NCI-H187 treated with DMSO at 0.1 percent for 48 hours (cell line): ENCODE measurements at places on chromosomes 7 and 10.

DNA sequence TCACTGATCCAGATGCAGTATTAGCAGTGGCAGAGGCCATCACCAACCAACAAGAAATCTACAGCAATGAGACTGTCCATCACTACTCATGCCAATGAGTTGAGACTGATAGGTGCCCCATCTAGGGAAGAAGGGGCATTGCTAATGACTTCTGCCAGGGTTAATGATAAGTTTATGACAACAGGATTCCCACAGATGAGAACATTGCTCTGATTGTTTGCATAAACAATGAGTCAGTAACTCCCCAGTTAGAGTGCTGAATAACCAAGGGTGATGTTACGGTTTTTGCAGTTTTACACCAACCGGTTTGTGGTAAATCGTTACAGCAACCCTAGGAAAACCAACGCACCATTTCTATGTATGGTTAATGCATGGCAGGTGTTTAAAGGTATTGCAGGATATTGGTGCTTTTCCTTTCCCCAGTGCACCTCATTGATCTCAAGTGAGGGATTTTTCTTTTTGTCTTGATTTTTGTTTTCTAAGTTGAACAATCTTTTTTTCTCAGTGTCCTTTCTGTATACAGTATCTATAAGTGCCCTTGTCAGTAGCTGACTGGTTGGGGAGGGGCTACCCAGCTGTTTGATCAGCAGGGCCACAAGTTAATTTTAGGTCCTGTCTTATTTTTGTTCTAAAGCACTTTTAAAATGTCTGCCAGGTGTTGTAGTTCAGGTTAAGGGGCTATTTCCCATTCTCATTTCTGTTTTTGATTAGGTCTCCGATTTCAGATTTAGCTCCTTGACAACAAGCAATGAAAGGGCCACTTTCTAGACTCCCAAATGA, 3.9 kb upstream of the CSGALNACT2 start:
- DNase-seq: no peak

DNA sequence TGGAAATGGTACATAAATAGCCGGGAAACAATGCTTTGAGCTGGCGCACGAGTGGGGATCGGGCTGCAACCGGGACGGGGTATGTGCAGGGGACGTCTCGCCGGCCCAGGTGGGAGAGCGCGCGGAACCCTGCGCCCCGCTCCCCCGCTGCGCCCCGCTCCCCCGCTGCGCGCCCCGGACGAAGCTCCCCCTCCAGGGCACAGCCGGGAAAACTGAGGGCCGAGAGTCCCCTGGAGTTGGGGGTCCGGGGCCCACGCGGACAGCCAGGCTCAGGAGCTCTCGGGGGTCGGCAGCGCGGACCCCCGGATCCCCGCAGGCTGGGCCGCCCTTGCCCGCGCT, 514 bp downstream of the RADIL start:
- no peak for DNase-seq

DNA sequence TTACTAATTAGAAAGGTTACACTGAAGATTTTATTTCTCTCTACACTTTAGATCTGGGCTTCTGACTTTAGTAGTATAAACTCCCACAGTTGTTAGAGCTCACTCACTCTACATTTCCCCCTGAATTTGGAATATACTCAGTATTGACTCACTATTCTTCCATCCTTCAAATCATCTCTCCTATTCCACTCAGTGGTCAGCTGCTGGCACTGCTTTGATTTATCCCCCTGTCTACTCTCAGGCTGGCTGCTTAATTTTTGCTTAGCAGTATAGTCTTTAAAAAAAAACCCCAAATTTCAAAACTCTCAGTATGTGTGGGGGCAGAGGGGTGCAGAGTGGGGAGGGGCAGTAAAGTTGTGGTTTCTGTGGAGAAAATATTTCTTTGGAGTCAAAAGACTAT, 68.9 kb downstream of the CDK6 start:
- DNase-seq: no peak

GRCh38 chr7:4265066-4265465, 417.0 kb upstream of the FOXK1 start:
- no peak for DNase-seq

- no peak for DNase-seq
These were observed 1584.4 kb upstream of the LRRTM3 start for GRCh38 chr10:65341323-65341925.

- no peak for DNase-seq
These were observed 3.0 kb upstream of the FGF8 start for GRCh38 chr10:101778781-101779543.

- no peak for DNase-seq
These were observed 20.3 kb upstream of the PPIA start for GRCh38 chr7:44776211-44776610.

DNA sequence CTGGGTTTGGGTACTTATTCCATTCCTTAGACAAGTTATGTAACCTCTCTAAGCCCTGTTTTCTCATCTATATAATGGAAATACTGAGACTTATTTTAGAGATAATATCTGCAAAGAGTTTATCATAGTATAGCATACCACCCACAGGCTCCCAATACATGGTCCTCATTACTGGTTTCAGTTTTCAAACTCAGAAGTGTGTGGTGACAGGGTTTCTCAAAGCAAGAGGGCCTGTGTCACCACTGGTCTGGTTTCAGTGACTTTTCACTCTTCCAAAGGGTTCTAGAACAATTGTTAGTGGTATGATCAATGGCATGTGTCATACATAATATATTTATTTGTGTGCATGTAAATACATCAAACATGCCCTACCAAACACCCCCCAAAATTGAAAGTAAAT, 89.2 kb upstream of the BMPER start:
- no peak for DNase-seq

- DNase-seq: no peak
These were observed 137.9 kb upstream of the LYZL1 start for GRCh38 chr10:29151005-29151404.

DNA sequence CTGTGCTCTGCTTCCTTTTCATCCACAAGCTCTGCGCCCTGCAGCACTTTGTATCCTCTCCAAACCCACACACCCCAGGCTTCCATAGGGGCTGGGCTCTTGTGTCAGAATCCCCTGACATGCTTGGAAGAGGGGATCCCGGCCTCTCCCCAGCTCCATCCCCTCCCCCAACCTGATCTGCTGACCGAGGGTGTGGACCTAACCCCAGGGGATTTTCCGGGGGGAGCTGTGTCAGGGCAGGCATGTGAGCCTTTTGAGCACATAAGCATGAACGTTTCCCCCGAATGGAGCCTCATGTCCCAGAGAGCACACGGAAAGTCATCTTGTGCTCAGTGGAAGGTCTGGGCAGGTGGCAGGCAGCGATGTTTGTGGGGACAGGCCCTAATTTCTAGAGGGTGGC, 17.7 kb downstream of the GPR26 start:
- no peak for DNase-seq

- no peak for DNase-seq
These were observed 148.2 kb downstream of the CHN2 start for GRCh38 chr7:29342761-29343160.

- DNase-seq: no peak
These were observed 33.1 kb downstream of the GHRHR start for GRCh38 chr7:30996883-30997282.

GRCh38 chr10:52759154-52759553, 13.4 kb downstream of the MBL2 start:
- DNase-seq: no peak

- no peak for DNase-seq
These were observed 148.4 kb downstream of the CPEB3 start for GRCh38 chr10:92142512-92142911.

DNA sequence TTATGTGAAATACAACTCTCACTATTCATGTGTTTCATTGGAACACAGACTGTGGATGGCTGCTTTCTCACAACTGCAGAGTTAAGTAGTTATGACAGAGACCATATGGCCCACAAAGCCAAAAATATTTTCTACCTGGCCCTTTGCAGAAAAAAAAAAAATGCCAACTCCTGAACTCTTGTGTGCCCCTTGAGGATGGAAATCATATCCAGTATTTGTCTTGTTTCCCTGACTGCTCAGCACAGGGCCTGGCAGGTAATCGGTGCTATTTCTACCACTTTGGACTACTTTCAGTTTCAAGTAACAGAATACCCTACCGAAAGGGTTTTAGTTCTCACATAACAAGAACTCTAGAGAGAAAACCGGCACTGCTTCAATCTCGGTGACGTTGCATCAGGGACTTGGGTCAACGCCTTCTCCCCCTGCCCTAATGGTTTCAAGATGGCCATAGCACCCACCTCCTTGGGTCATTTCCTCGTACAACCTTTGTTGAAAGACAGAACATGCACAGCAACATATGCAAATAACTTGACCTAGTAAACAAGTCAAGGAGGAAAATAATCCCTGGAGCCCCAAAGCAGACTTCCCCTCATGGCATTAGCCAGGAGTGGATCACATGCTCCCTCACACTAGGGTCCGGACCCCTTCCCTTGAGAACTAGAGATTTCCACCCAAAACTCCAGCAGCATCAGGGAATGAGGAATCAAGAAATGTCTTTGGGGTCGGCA, 11.8 kb upstream of the GPNMB start:
- DNase-seq: no peak

GRCh38 chr7:130901209-130901783, 167.3 kb upstream of the KLF14 start:
- DNase-seq: no peak

GRCh38 chr7:74173491-74173865, 678 bp upstream of the EIF4H start:
- DNase-seq: no peak

- DNase-seq: no peak
These were observed 81.1 kb upstream of the SAMD8 start for GRCh38 chr10:75030371-75030770.

GRCh38 chr7:103113164-103113563, 35.7 kb downstream of the NAPEPLD start:
- no peak for DNase-seq

DNA sequence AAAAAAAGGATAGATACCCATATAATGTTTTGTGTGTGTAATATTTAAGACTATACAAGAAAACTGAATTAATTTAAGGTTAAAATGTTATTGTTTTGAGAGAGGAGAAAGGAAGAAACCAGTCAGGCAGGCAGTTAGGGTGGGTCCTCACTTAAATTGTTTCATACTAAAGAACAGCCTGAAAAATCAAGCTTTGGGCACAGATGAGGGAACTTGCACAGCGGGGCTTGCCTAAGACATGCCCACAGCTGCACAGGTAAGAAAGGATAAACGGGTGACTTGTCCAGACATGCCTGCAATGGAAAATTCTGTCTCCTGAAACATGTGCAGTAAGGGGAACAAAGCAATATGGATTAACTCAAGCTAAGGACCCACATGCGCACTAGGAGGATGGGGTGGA, 158.4 kb downstream of the BBS9 start:
- DNase-seq: no peak

DNA sequence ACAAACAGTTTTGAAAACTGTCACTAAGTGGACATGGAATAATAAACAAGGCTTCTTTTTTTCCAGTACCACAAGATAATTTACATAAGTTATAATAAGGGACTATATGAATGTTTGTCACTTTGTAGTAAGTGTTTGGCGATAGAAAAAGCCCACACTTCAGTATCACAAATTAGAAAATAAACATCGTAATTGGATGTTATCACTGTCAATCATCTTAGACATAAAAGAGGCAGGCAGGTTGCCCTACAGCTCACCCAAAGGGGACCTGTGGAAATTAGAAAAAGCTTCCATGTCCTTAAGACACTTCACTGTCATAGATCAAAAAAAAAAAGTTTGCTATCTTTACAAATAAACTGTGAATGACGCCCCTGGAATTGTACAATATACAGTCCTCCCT, 3.6 kb upstream of the NOC3L start:
- no peak for DNase-seq

GRCh38 chr10:372566-372965, 237.3 kb downstream of the ZMYND11 start:
- DNase-seq: no peak

GRCh38 chr10:80552151-80552646, 14.5 kb downstream of the SH2D4B start:
- no peak for DNase-seq

- no peak for DNase-seq
These were observed 190.4 kb downstream of the PTPRN2 start for GRCh38 chr7:158396982-158397862.

DNA sequence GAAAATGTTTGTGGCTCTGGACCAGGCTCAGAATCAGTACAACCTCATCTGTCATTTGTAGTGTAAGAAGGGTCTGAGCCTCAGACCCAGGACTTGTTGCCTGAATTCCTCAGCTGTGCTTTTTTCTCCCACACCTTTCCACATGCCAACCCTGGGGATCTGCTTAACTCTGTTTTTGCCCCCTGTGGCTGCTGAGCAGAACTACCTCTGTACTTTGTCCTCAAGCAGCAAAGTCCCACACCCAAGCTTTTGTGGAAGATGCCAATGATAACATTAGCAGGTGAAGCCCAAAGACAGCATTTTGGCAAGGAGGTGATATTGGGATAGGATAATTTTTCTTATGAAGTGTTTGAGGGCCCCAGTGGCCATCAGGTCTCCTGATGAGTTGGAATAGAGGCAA, 5.8 kb upstream of the CYP2C18 start:
- no peak for DNase-seq

GRCh38 chr7:137147338-137147720, 196.2 kb downstream of the PTN start:
- DNase-seq: no peak

DNA sequence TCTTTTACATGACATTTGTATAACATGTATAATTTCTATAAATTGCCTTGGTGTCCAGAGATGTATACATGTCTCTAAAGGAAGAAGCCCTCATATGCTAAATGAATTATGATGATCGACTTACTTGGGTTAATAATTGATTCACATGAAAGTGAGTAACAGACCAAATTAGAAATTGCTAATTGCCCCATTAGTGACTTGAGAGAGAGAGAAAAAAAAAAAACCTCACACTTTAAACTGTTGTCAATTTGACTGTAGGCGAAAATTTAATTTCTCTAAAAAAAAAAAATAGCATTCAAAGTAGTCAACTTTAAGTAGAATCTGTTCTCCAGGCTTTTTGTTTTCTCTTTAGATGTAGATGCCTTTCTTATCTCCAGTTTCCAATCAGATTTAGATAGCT, 383.3 kb downstream of the SH2D4B start:
- no peak for DNase-seq

DNA sequence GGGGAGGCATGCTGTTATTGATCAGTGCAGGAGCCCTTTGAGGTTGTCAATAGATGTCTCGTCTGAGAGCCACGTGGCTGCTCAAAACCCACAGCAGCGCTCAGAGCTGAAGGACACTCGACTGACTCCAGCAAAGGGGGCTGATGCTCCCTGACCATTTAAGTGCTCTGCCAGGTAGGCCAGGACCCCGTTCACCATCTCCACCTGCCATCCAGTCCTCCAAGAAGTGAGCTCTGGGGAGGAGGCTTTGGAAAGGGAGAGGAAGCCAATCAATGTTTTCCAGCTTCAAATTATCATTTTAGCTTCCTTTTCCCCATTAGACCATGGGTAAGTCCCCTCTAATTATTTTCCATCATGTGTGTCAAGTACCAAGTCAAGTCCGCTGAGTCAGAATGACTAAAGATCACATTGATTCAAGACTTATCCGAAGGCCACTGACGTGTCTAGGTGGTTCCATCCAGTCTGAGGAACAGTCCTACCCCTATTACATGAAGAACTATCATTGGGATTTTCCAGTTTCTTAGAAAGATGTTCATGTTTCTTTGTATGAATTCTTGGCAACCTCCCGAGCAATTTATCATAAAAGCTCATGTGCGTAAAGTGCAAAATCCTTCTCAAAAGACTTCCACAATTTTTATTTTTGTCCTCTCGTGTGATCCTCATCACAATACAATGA, 302.6 kb upstream of the LYZL1 start:
- no peak for DNase-seq
